ENCODE measurements at places on chromosomes 11 and 22.

DNA sequence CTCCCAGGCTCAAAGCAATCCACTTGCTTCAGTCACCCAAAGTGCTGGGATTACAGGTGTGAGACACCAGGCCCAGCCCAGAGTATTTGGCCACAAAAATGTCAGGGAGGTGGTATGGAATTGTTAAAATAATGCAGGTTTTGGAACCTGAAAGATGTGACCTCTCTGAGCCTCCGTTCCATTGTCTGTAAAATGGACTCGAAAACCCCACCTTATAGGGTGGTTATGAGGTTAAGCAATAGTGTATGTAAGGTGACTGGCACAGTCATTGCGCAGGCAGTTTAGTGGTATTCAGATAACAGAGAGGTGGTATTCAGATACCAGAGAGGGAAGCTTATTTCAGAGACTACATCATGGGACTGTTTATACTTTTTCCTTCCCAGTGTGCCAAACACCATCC lies 52.5 kb upstream of the PRSS23 start:
- peaks cover 2% of the 10 kb centered on the region for H3K27me3 ChIP-seq
- no peak for DNase-seq
- H3K4me1 ChIP-seq, result peaks cover 3% of the 10 kb centered on the region
- no peaks in the 10 kb centered on the region for H3K36me3 ChIP-seq
- no peak overlapping the region for H3K27ac ChIP-seq
- H3K4me3 ChIP-seq, result no peak overlapping the region

- no peak overlapping the region for H3K4me3 ChIP-seq
- no peaks in the 10 kb centered on the region for H3K27me3 ChIP-seq
- peak overlapping the region; percentile 1 for H3K27ac ChIP-seq
- DNase-seq, result no peak
Observed at GRCh38 chr11:123091506-123091905, 29.6 kb upstream of the HSPA8 start.

DNA sequence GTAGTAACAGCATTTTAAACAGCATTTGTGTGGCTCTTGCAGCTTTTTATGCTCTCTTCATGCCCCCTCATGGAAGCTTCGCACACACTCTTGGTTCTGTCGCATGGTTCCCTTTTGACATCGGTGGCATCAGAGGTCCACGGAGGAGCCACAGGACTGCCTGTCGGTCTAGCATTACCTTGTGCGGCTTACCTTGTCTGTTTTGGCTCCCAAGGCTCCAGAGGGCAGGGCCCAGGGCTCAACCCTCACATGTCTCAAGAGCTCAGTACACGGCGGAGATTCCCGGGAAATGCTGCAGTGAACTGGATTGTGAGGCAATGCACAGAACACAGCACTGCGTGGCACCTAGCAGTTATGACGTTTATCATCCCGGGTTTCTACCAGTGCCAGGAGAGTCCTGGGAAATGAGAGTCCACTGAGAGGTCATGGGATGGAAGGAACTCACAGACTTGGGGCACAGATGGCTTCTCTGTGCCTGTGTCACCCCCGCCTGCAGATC lies 1015.8 kb downstream of the TBC1D22A start:
- H3K4me3 ChIP-seq, result no peak overlapping the region
- H3K4me1 ChIP-seq, result no peaks in the 10 kb centered on the region
- H3K36me3 ChIP-seq, result no peaks in the 10 kb centered on the region
- no peaks in the 10 kb centered on the region for H3K27me3 ChIP-seq
- DNase-seq, result no peak

- no peak overlapping the region for H3K4me3 ChIP-seq
- H3K4me1 ChIP-seq, result no peaks in the 10 kb centered on the region
- no peaks in the 10 kb centered on the region for H3K27me3 ChIP-seq
- no peaks in the 10 kb centered on the region for H3K36me3 ChIP-seq
- H3K27ac ChIP-seq, result no peak overlapping the region
Observed at GRCh38 chr11:132632641-132633124, 899.6 kb downstream of the OPCML start.

DNA sequence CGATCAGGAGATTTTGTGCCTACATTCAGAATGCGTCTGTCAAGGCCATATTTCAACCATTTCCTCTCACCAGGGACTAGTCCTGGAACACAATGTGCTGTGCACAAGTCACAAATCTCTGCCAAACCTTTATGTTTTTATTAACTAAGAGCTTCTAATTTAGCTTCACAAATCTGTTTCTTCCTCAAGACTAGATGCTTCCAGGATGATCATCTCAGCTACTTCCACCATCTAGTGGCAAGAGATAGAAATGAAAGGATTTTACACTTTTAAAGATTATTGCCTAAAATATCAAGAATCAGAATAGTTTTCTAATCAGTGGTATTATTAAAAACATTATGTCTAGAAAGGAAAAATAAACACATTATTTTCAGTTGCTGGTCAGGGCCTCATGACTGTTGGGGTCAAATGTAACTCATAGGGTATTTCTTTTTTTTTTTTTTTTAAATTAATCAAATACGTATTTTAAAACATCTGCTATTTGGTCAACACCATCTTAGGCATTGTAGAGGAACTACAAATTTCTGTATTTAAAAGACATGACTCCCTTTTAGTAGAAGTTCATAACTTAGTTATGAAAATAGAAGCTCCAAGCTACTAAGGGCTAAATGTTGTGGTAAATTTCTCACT lies 1102.6 kb downstream of the DLG2 start:
- no peak overlapping the region for H3K27ac ChIP-seq
- no peaks in the 10 kb centered on the region for H3K36me3 ChIP-seq
- H3K4me3 ChIP-seq, result no peak overlapping the region
- H3K4me1 ChIP-seq, result no peaks in the 10 kb centered on the region
- no peaks in the 10 kb centered on the region for H3K27me3 ChIP-seq

DNA sequence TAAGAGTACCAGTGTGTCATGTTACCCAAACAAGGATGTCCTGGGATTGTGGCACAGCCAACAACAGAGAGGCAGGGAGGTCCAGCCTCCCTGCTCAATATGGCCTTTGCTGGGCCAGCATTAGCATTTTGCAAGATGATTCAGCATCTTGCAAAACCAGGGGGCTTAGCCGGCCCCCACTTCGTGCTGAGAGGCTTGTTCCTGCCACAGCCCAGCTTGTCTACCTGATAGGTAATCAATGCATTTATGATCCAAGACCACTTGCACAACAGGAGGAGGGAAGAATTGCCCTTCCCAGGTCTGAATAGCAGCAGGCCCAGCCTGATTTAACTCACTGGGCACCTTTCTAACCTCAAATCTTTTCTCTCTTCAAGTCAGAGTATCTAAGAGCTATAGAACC lies 189.0 kb upstream of the SYT13 start:
- no peaks in the 10 kb centered on the region for H3K36me3 ChIP-seq
- H3K27me3 ChIP-seq, result peaks cover 7% of the 10 kb centered on the region
- H3K4me1 ChIP-seq, result no peaks in the 10 kb centered on the region
- no peak overlapping the region for H3K4me3 ChIP-seq
- H3K27ac ChIP-seq, result no peak overlapping the region

DNA sequence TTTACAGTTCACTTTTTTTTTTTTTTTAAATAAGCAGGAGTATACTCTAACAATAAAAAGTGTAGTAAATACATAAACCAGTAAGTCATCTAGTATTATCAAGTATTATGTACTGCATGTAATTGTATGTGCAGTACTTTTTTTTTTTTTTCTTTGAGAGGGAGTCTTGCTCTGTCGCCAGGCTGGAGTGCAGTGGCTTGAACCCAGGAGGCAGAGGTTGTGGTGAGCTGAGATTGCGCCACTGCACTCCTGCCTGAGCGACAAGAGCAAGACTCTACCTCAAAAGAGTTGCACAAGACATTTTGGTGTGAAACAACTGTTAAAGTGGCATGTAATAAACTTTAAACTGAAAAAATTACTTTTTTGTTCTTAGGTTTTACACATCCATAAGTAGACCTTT lies 16.7 kb downstream of the BCL2L13 start:
- peaks cover 19% of the 10 kb centered on the region for H3K36me3 ChIP-seq
- H3K4me3 ChIP-seq, result no peak overlapping the region
- no peak for DNase-seq

GRCh38 chr11:97364047-97364446 lies 974.2 kb downstream of the JRKL start:
- H3K4me1 ChIP-seq, result no peaks in the 10 kb centered on the region
- no peak overlapping the region for H3K4me3 ChIP-seq
- H3K36me3 ChIP-seq, result no peaks in the 10 kb centered on the region
- no peak for DNase-seq
- H3K27ac ChIP-seq, result no peak overlapping the region

Data from T-helper 2 cell treated with Interferon-gamma antibody and Interleukin-4, amounts not matched to agents 5 μg/mL and 100 μg/mL, for 36 hours (primary cell).